ENCODE measurements at places on chromosomes 6 and 20.

GRCh38 chr20:49880177-49880576 is 35.2 kb downstream of the SPATA2 start:
- peak; percentile 82 for DNase-seq

DNA sequence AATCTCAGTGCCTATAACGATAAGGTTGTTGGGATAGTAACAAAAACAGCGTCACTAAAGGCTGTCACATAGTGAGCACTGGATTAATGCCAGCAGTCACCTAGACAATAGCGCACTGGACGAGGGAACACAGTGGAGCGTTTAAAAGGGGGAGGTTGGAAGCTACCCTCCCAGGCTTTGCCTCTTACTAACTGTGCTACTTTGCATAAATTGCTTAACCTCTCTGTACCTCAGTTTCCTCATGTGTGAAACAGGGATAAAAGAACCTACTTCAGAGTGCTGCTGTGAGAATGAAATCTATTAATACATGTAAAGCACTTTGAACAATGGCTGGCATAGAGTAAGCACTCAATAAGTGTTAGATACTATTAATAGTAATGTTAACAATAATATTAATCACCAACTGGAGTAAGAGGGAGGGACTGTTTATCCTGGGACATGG is 10.5 kb downstream of the BCL2L1 start:
- peak; percentile 9 for DNase-seq

DNA sequence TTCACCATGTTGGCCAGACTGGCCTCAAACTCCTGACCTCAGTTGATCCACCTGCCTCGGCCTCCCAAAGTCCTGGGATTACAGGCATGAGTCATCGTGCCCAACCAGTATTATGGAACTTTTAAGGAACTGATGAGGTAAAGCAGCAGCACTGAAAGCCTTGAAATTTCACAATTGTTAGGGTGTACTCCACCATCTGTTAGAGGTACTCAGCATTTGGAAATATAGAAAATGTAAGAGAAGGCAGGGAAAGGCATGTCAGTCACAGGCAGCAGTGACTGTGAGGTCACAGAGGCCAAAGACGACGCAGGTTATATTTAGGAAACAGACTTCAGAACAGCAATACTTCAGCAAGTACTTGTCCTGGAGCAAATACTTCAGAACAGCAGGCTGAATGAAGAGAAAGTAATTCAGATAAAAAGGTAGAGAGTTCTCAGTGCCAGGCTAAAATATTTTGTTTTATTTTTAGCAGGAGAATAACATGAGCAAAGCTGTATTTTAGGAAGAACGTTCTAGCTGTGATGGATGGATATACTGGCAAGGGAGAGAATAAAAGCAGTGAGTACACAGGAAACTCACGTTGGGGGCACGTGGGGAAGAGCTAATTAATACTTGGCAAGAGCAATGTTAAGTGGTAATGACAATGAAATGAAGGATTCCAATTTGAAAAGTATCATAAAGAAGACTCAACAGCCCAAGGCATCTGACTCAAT is 67.2 kb downstream of the DTNBP1 start:
- peak; percentile 64 for DNase-seq

GRCh38 chr20:43979576-43980105 is 65.0 kb downstream of the TOX2 start:
- DNase-seq, result no peak
